ENCODE measurements at places on chromosomes 6 and 20.

- no peak for DNase-seq
- peaks cover 71% of the 10 kb centered on the region for H3K4me1 ChIP-seq
- H3K36me3 ChIP-seq, result no peaks in the 10 kb centered on the region
- no peak overlapping the region for H3K4me3 ChIP-seq
Observed at GRCh38 chr6:14544666-14545065, 427.1 kb downstream of the CD83 start.

DNA sequence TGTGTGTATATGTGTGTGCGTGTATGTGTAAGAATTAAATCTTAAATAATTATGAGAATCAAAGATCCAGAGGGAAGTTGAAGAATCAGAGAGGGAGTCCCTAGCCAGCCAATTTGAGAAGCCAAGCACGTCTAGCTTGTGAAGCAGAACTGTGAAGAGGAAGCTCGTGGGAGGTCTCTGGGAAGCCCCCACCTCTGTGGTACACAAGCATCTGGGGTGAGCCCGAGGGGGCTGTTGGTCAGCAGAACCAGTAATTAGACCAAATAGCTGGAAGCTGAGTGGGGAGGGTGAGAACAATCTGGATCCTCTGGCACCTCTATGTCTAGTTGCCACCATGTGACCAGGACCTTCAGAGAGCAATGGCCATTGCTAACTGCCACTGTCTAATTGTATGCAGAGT lies 310.0 kb upstream of the PRND start:
- H3K4me1 ChIP-seq, result no peaks in the 10 kb centered on the region
- no peak overlapping the region for H3K27ac ChIP-seq
- no peaks in the 10 kb centered on the region for H3K36me3 ChIP-seq
- no peak for DNase-seq
- no peak overlapping the region for H3K4me3 ChIP-seq

GRCh38 chr6:36283608-36284007 lies 13.7 kb downstream of the PNPLA1 start:
- no peak overlapping the region for H3K4me3 ChIP-seq
- peaks cover 82% of the 10 kb centered on the region for H3K27me3 ChIP-seq
- H3K36me3 ChIP-seq, result no peaks in the 10 kb centered on the region
- no peak for DNase-seq
- H3K27ac ChIP-seq, result no peak overlapping the region

- DNase-seq, result no peak
- H3K36me3 ChIP-seq, result peaks cover 31% of the 10 kb centered on the region
Observed at GRCh38 chr6:90264561-90264960, 32.1 kb downstream of the BACH2 start.

DNA sequence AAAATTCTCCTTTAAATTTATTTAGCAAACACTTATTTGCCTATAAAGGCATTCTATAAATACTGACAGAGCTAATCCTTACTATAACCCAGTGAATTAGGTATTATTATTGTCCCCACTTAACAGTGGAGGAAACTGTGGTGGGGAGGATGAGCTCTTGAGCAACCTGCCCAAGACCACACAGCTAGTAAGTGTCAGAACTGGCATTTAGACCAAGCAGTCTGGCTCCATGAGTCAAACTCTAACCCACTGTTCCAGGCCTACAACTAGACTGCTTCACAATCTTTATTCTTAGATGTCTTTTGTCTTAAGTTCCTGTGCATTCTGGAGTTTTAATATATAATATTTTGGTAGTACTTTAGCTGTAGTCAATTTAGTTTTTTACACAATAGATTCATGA lies 530.8 kb downstream of the BCKDHB start:
- H3K4me1 ChIP-seq, result peaks cover 14% of the 10 kb centered on the region
- H3K4me3 ChIP-seq, result no peak overlapping the region
- no peak for DNase-seq
- no peaks in the 10 kb centered on the region for H3K36me3 ChIP-seq

All from nephron progenitor cell (in vitro differentiated cells).